Amygdala (tissue), 56 donors: ENCODE measurements at places on chromosomes 12 and 14.
A peak's percentile ranks its signal among the peaks of the same experiment; 100 is the strongest.

DNA sequence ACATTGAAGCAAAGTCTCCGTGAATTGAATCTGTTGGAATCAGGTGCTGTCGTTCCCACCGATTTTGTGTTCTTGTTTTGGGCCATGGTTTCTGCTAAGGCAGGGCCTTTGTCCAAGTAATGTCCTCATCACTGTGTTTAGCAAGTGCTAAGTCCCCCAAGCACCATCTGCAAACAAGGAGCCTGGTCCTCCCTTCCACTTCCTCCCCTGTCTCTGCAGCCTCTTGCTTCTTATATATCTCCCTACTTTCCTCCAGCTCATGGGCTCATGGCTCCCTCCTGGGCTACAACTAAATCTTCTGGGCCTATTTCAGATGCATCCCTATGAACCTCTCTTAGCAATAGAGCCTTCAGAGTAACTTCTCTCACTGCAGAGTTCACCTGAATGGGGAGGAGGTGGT, 25.8 kb upstream of the CMKLR1 start:
- DNase-seq = no peak

DNA sequence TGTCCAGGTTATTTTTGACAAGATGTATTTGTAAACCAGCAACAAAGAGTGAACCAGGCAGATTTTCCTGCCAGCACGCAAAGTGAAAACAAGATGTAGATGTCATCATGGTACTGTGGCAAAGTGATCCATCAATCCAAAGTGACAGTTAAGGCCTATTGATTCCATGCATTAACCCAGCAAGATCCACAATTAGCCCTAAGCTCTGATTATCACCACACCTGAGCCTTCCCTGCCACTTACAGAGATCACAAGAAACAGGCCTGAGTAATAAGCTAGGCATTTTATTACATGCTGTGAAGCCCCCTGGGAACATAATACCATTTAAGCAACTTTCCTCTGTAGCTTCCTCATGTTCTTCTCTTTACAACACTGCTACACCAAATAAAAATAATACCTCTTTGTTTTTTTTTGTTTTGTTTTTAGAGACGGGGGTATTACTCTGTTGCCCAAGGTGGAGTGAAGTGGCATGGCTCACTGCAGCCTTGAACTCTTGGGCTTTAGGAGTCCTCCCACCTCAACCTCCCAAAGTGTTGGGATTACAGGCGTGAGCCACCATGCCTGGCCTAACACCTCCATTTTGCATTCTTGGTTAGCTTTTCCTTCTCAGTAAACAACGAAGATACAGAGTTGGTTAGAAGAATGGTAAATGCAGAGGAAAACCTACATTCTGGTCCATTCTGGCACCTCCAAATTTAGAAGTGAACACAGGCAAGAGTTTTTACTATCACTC, 85.5 kb downstream of the STON2 start:
- DNase-seq = no peak

GRCh38 chr12:117300174-117300573, 61.3 kb downstream of the NOS1 start:
- DNase-seq = no peak

- peak; percentile 97 for DNase-seq
Observed at GRCh38 chr12:49110464-49111155, at the start of gene LMBR1L. Gene LMBR1L, minus strand, starts transcription at chr12:49110847. Its CDS starts 292 bp downstream, at chr12:49110555.

GRCh38 chr14:75274899-75275569, 3.6 kb upstream of the FOS start:
- DNase-seq = no peak

DNA sequence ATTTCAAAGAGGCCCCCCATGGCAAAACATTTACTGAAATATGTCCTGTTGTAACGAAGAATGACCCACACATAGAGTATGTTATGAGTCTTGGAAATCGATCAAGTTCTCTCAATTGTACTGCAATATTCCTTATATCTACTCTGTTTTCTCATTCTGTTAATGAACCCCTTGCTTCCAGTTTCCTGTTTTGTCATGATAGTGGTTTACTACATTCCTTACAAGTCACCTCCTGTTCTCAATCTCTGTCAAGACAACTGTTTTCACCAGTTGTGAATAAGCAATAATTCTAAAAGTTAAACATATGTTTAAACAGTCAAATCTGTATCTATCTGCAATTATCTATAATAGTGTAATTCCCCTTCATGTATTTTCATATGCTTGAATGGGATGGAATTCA, 16.4 kb upstream of the ARID2 start:
- DNase-seq = no peak
